ENCODE measurements at places on chromosomes 7 and 10.
A peak's percentile ranks its signal among the peaks of the same experiment; 100 is the strongest.

GRCh38 chr7:253581-254336, 36.2 kb upstream of the FOXL3 start:
- DNase-seq = no peak

- DNase-seq = no peak
Observed at GRCh38 chr7:128076796-128077271, 45.6 kb upstream of the LRRC4 start.

GRCh38 chr7:97174303-97174702, 56.8 kb downstream of the SDHAF3 start:
- no peak for DNase-seq

DNA sequence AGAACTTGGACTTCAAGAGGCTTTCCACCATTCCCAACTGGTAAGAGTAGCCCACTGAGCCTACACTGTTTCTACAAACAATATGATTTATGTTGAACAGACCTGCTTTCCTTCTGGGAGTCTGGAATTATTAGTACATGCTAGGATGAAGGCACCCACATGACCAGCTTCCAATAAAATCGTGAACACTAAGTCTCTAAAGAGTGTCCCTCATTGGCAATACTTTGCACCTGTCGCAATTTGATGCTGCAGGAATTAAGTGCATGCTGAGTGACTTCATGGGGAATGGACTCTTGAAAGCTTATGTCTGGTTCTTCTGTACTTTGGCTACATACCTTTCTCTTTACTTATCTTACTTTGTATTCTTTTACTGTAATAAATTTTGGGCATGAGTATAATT, 305.2 kb upstream of the GHITM start:
- no peak for DNase-seq

GRCh38 chr7:134690016-134690415, 43.4 kb downstream of the BPGM start:
- no peak for DNase-seq

DNA sequence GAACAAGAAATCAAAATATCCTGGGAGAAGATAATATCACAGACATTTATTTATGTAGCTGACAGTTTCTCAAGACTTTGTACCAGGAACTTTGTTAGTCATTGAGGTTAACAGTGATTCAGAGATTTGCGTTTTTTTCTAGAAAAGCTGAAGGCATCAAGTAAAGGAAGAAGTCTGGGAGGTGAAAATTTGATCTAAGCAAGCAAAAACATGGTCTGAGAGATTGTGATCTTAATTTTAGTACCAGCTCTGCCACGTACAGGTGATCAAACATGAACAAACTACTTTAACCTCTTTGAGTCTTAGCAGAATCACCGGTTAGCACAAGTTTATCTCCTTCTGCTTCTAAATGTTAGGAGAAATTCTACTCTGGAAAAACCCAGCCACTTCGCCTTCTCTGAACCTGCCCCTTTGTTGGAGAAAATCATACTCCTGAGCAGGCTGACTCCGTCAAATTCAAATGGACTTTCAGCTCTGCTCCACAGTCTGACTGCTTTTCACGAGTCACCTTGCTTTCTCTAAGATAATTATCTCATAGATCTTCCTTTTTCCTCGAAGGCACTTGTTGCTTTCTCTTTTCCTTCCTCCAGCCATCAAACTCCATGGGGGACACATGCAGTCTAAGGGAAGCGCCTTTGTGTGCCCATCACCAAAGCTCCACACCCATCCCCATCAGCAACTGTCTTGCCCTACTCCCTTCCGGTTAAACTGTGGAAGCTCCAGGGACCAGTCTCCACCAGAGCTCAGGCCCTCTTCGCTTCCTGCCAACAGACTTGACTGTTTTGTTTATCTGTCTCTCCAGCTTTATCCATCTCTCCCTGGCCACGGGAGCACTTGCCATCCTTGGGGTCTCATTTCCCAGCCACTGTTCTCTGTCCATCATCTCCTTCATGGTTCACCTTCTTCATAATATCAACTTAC, 86.3 kb downstream of the PRKCQ start:
- no peak for DNase-seq

DNA sequence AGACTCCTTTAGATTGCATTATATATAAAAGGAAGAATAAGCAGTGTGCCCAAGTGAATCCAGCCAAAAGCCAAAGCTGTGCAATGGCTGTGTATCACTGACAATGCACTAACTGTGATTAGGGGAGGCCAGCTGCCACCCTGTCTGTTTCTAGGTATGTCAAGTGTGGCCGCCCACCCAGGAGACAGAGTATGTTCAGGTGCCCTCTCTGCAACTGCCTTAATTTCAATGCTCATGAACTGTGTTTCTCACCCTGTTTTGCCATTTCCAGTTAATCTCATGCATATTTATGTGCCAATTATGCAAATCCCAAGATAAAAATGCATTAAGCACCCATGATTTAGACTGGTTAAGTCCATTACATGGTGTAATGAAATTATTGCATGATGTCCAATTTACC, 159.4 kb downstream of the FRMD4A start:
- DNase-seq = no peak

GRCh38 chr7:2143450-2143849, 89.3 kb downstream of the MAD1L1 start:
- DNase-seq = no peak

DNA sequence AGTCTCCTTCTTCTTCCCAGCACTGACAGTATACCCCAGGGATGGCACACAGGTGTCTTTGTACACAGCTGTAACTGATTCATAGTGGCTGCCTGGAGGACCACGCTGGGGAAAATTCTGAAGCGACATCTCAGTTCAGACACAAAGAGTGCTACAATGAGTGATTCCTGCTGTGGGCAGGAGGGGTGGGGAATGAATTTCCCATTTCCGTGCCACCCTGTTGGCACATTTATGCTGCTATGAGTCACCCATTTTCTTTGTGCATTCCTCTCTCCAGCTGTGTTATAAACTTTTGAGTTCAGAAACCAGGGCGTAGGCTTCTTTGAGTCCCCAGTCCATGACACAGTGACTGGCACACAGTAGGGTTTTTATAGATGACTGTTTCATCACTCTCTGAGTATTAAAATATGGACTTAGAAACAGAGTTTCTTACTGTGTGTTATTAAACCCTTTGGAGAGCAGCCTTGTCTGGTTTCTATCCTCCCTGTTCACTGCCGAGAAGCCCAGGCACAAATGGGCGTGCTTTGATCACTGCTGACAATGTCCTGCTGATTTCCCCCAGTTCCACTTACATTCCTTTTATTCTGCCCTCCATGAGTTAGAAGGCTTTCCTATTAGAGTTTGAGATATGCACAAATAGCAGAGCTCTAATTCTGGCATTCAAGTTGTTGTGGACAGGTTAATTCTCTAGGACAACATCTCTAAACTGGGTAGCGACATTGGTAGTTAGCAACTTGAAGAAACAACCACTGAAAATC, 24.0 kb upstream of the NPS start:
- no peak for DNase-seq

GRCh38 chr7:105760551-105761447, 115.6 kb downstream of the ATXN7L1 start:
- DNase-seq = no peak

GRCh38 chr10:11218395-11218794, 200.7 kb downstream of the CELF2 start:
- DNase-seq = no peak

- no peak for DNase-seq
Observed at GRCh38 chr10:94602729-94603515, 57.3 kb downstream of the HELLS start.

DNA sequence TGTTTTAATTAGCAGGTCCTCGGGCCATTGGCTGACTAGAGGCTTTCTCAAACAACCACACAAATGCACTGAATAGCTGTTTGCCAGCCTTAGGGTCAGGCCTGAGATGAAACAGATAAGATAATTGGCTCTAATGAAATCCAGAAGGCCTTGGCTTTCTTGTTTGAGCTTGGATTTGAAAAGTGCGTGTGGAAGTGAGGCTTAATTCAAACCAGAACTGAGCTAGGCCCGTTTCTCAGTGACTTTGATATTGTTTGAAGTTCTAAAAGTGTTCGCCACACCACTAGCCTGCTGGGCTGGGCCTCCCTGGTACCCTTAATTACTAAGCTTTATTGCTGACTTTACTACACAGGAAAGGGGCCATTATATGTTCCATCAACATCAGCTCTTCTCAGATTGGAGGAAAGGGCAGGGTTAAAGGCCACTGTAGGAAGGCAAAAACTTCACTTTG, 270.6 kb downstream of the TWIST1 start:
- DNase-seq = peak; percentile 55

DNA sequence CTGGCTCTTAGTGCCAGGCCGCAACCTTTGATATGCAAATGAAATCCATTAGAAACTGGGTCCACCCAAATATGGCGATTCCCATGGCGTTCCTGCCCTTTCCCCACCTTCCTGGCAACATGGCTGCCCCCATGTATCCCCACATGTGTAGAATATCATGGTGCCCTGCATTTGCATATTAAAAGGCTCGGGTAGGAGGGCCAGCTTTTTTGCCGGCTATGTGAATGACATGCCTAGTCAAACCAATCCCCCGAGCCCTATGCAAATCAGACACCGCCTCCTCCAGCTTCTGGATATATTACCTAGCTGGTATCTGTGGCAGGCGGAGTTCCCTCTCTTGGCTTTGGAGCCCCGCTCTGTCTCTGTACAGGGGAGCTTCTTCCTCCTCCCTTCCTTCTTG, 18.3 kb downstream of the MMS19 start:
- DNase-seq = no peak

Data from fibroblast of skin of left biceps (primary cell).